Gastrocnemius medialis (tissue), 4 donors: ENCODE measurements at places on chromosomes 3 and 15. TPM values are rescaled to one million over a fixed set of nuclear protein-coding genes. Genes with fewer than 3 reads are reported as not detected.

- H3K4me3 ChIP-seq: peak overlapping the region; percentile 59
- no peaks in the 10 kb centered on the region for H3K27me3 ChIP-seq
- peak overlapping the region; percentile 41 for H3K27ac ChIP-seq
- H3K4me1 ChIP-seq: no peaks in the 10 kb centered on the region
Observed at GRCh38 chr15:33311312-33311971, 675 bp downstream of the RYR3 start.

PPIP5K1 gene
- total RNA-seq: 16.4 TPM

ALDH1A3 gene
- 21.9 TPM for total RNA-seq

GRCh38 chr3:16448639-16449070 is 64.8 kb downstream of the RFTN1 start:
- H3K36me3 ChIP-seq: no peaks in the 10 kb centered on the region
- H3K4me1 ChIP-seq: peaks cover 21% of the 10 kb centered on the region
- no peak overlapping the region for H3K4me3 ChIP-seq
- no peaks in the 10 kb centered on the region for H3K27me3 ChIP-seq
- peak; percentile 63 for DNase-seq

DNA sequence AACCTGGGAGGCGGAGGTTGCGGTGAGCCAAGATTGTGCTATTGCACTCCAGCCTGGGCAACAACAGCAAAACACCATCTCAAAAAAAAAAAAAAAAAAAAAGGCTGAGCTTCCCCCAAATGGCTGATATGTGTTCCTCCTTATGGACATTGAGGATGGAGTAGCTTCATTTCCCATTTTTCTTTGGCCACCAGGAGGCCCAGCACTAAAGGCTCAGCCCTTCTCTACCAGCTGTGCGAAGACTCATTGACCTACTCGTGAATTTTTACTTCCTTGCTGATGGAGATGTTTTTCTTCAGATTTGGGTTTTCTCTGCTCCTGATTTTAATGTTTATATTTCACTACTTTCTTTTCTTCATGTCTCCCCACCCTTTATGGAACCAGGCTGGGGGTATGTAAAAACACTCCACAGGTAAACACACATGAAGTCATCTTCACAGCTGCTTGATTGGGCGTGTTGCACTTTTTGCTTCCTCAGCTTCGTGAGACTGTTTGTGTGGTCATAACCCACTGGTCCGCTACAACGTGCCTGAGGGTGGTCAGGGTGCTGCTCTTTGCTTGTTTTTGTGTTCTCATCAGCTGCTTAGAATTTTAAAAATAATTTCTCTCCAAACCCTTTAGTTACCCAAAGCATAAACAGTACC is 13.5 kb downstream of the SEMA4B start:
- H3K4me3 ChIP-seq: no peak overlapping the region
- no peaks in the 10 kb centered on the region for H3K36me3 ChIP-seq
- H3K4me1 ChIP-seq: no peaks in the 10 kb centered on the region
- DNase-seq: no peak
- no peaks in the 10 kb centered on the region for H3K27me3 ChIP-seq

HRG gene
- total RNA-seq: 1.1 TPM

HHLA2 gene
- not detected for total RNA-seq

CTXN2 gene
- total RNA-seq: not detected

DNA sequence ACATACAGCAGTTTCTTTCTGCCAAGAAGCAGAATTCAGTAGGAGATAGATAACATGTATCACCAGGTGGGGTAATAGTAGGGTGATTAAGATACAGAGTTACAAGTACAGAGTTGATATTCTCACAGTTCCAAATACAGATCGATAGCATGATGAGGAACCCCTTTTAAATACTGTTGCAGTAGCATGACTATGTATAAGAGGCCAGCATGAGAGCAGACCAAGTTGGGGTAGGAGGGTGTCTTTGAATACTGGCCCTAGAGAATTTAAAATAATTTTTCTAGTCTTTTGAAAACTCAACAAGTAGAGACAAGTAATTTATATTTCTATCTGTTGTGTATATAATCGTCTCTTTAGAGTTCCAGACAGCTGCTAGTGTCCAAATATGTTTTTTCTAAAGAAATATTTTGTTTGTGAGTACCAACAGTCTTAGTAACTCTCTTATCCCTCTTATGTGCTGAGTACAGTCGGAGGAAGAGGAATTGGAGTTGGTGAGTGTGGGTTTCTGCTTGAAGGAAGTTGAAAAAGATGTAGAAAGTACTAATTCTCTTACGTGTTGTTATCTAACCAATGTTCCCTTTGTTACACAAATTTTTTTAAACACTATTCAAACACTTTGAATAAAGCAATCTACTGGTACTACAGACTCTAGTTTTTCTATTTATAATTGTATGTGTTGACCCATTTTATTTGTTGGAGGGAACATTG is 30.2 kb downstream of the LYSMD4 start:
- H3K4me3 ChIP-seq: no peak overlapping the region
- DNase-seq: no peak
- no peaks in the 10 kb centered on the region for H3K36me3 ChIP-seq
- peak overlapping the region; percentile 82 for H3K27ac ChIP-seq

DNA sequence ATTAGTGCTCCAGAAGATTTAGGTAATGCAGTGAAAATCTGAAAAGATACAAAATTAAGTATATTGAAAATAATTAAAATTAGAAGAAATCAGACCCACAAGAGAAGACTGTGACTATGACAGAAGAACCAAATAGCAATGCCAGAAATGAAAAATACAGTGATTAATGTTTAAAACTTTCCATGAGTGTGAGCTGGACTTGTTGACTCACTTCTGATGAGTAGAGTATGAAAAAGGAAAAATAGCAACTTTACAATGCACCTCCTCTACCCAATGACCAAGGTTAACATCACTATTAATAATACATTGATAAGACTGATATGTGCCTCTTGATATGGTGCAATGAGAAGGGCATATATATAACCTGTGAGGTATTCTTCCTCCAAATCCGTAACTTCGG is 39.3 kb upstream of the SLC22A13 start:
- no peak overlapping the region for H3K27ac ChIP-seq
- no peaks in the 10 kb centered on the region for H3K27me3 ChIP-seq
- no peak overlapping the region for H3K4me3 ChIP-seq
- no peaks in the 10 kb centered on the region for H3K4me1 ChIP-seq
- DNase-seq: no peak
- no peaks in the 10 kb centered on the region for H3K36me3 ChIP-seq

PTPN23 gene
- 37.3 TPM for total RNA-seq

- H3K4me1 ChIP-seq: no peaks in the 10 kb centered on the region
- H3K27me3 ChIP-seq: no peaks in the 10 kb centered on the region
- DNase-seq: no peak
Observed at GRCh38 chr3:140284372-140284771, 349.4 kb downstream of the CLSTN2 start.

SECISBP2L gene
- 23.7 TPM for total RNA-seq

DNA sequence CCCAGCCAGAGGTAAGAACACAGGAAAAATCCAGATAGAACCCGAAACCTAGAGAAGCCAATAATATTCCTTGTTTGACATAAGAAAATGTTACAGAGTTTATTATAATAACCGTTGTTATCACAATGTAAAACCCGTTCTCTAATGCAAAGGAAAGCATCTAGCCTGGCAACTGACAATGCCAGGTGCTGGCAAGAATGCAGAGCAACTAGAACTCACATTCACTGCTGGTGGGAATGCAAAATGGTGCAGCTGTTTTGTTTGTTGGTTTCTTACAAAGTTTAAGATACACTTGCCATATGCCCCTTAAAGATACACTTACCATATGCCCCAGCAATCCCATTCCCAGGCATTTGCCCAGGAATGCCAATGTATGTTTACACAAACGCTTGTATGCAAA is 23.4 kb downstream of the VPS39 start:
- no peaks in the 10 kb centered on the region for H3K27me3 ChIP-seq
- no peaks in the 10 kb centered on the region for H3K36me3 ChIP-seq
- no peak for DNase-seq
- H3K4me3 ChIP-seq: no peak overlapping the region
- no peaks in the 10 kb centered on the region for H3K4me1 ChIP-seq

DNA sequence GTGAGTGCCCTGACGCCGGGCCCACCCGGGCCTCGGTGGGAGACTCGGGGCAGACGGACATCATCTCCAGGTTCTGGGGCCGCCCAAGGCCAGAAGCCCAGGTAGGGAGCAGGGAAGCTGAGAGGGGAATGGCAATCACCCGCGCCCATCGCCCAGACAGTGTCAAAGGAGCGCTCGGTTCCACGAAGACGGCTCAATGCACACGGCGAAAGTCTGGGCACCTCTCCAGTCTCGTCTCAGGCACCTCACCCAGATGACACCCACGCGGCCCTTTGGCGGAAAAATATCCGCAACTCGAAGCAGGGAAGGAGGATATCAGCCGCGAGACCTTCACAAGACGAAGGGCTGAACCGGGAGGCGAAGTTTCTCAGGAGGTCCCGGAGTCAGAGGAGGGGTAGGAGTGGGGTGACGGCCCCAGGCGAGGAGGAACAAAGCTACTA is 916 bp downstream of the IL17RD start:
- H3K27ac ChIP-seq: peak overlapping the region; percentile 30
- H3K27me3 ChIP-seq: no peaks in the 10 kb centered on the region
- H3K36me3 ChIP-seq: no peaks in the 10 kb centered on the region
- no peak for DNase-seq

DALRD3 gene
- total RNA-seq: 14.0 TPM

CALML4 gene
- total RNA-seq: 1.2 TPM

MST1R gene
- total RNA-seq: not detected

CYP8B1 gene
- not detected for total RNA-seq

GRCh38 chr15:62878070-62878469 is 164.5 kb upstream of the TPM1 start:
- H3K27ac ChIP-seq: no peak overlapping the region
- no peaks in the 10 kb centered on the region for H3K27me3 ChIP-seq
- DNase-seq: no peak
- no peak overlapping the region for H3K4me3 ChIP-seq
- peaks cover 21% of the 10 kb centered on the region for H3K4me1 ChIP-seq

CRTAP gene
- total RNA-seq: 107 TPM

DNA sequence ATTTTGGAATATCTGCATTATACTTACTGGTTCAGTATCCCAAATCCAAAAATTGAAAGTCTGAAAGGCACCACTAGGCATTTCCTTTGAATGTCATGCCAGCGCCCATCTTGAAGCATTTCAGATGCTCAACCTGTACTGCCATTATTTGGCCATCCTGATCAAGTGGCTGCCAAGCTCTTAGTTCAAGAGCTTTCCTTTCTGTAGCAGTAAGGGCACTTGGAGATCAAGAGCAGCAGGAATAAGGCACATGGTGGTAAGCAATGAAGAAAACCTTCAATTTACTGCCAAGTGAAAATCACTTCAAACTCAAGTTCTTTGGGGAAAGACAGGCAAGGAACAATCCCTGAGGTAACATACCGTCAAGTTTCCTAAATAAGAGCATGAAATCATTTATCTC is 10.0 kb downstream of the RHOA start:
- no peak overlapping the region for H3K27ac ChIP-seq
- H3K27me3 ChIP-seq: no peaks in the 10 kb centered on the region
- peaks cover 78% of the 10 kb centered on the region for H3K4me1 ChIP-seq
- no peaks in the 10 kb centered on the region for H3K36me3 ChIP-seq
- H3K4me3 ChIP-seq: no peak overlapping the region

DNA sequence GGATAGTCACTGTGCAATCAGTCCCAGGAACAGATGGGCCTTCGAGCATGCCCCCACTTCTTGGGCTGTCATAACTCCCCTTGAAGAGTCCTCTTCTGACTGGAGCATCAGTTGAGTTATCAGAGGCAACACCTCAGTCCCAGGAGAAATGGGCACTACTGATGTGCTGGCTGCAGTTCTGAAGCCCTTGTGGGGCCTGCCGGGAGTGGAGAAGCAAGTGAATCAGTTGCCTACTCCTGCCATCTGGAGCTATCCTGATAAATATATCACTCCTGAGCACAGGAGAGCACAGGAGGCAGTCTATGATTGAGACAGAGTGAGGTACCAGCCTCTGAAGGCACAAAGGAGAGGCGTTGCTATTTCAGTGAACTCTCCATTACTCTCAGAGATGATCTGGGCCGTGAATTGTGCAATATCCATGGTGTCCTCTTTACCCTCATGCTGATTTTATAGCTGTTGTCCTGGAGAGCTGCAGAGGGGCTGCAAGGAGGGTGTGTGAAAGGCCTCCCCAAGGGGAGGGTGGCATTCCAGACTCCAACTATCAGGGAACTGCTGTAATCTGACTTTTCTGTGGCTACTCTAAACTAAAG is 344.2 kb upstream of the ROPN1 start:
- no peak overlapping the region for H3K4me3 ChIP-seq
- no peaks in the 10 kb centered on the region for H3K36me3 ChIP-seq
- no peaks in the 10 kb centered on the region for H3K4me1 ChIP-seq

PLIN1 gene
- 17.9 TPM for total RNA-seq

DNA sequence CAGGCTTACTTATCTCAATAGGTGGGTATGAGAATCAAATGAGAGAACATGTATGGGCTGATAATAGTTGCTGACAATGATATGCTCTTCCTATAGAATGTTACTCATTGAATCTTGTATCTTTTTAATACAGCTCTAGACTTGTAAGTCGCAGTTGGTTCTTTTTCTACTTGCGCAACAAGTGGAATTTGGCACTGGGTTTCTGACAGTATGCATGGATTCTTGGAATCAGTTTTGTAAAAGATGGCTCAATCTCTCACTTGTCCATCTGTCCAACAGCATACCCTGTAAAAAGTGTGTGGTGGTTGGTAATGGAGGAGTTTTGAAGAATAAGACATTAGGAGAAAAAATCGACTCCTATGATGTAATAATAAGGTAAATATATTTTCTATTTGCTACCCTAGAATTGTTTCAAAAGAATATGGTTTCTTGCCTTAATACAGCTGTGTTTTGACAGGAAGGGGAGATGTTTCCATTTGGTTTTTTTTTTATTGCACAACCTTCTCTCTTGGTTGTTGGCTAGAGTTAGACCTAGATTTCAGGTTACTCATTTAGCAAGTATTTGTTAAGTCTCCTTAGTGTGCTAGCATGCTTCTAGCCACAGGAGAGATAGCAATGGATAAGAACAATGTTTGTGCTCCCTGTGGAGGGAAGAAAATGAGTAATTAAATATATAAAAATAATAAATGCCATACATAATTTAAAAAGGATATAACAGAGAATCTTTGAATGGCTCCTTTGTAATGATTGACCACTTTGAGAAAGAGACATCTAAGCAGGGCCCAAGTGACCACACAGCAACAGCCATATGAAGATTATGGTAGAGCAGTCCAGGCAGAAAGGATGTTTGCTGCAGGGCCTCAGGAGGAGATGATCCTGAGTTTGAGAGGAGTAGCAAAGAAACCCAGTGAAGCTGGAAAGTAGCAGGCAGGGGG is 21.8 kb downstream of the ST3GAL6 start:
- H3K27ac ChIP-seq: peak overlapping the region; percentile 42
- H3K27me3 ChIP-seq: no peaks in the 10 kb centered on the region
- DNase-seq: no peak
- H3K4me1 ChIP-seq: peaks cover 48% of the 10 kb centered on the region
- no peak overlapping the region for H3K4me3 ChIP-seq
